COR-L47 (cell line): ENCODE measurements at places on chromosomes 13 and 19.

DNA sequence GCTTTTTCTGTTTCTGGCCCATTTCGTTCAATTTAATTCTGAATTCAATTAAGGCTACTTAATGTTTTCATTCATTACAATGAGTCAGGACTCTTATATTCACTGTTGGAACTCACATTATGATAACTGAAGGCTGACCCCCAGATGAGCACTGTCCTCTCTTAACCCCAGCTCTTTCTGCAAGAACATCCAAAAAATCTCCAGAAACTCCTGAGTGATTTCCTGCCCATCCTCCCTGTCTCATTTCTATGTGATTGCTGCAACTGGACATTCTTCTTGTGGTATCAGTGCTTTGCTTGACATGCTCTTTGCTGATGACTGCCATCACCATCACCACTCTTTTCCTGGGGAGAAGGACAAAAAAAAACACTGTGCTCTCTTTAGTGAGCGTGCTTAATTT is 240.3 kb downstream of the SPRY2 start:
- DNase-seq, result no peak

- no peak for DNase-seq
Measured at GRCh38 chr13:48040896-48041295, 3.4 kb downstream of the NUDT15 start.

- DNase-seq, result no peak
Measured at GRCh38 chr19:48659768-48660167, 13.0 kb downstream of the NTN5 start.

DNA sequence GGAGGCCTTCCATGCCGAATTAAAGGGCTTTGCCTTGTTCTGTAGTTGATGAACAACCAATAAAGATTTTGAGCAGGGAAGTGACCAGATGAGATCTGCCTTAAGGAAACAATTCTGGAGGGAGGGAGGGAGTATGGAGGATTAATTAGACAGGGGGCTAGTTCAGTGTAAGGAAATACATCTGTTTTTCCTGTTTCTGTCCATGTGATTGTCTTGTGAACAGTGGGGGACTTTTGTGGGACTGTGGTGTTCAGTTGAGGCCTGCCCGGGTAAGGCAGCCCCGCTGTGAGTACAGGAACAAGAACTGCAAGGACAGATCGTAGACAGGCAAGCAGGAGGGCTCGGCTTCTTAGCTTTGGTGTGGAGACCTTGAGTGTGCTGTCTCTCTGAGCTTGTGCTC is 59.0 kb downstream of the DGKH start:
- no peak for DNase-seq

DNA sequence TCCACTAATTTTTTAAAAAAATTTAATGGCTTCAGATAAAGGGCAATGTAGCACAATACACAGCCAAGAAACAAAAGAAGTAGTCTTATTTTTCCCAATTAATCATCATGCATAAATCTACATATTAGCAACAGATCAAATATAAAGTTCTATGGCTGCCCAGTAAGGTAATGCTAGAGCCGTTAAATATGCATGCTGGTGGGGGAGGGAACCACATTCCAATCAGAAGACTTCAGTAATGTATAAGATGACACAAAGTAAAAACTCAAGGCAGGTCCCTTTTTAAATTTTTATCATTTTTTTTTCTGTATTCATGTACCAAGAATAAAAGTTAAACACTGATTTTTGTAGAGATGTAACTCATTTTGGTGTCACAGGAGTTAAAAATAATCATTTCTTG is 62.0 kb downstream of the MPHOSPH8 start:
- no peak for DNase-seq

GRCh38 chr19:13016245-13016627 is 21.0 kb downstream of the NFIX start:
- no peak for DNase-seq

GRCh38 chr13:27774169-27774568 is 18.1 kb upstream of the GSX1 start:
- DNase-seq, result no peak

DNA sequence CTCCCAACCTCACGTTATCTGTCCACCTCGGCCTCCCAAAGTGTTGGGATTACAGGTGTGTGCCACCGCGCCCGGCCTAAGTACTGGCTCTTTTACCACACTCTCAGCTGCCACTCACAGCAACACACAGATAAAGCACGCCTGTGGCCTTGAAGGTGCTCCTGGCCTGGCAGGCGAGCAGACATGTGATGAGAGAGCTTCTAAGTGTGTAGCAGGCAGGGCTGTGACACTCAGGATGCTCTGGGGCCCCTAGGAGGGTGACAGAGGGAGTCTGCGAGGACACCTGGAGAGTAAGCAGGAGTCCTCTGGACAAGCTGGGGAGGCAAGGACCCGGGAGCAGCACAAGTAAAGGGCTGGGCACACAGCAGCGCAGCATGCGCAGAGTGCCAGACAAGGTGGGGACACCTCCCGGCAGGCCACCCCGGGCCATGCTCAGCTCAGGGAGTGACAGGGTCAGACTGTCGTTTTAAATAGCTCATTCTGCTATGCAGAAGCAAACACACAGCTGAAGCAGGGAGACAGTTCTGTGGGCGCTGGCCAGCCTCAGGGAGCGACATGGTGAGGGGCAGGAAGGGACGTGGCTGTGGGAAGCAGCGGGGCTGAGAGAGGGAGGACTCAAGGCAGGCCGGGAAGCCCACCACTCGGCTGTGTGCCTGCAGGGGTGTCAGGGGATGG is 26.5 kb downstream of the MED26 start:
- no peak for DNase-seq

DNA sequence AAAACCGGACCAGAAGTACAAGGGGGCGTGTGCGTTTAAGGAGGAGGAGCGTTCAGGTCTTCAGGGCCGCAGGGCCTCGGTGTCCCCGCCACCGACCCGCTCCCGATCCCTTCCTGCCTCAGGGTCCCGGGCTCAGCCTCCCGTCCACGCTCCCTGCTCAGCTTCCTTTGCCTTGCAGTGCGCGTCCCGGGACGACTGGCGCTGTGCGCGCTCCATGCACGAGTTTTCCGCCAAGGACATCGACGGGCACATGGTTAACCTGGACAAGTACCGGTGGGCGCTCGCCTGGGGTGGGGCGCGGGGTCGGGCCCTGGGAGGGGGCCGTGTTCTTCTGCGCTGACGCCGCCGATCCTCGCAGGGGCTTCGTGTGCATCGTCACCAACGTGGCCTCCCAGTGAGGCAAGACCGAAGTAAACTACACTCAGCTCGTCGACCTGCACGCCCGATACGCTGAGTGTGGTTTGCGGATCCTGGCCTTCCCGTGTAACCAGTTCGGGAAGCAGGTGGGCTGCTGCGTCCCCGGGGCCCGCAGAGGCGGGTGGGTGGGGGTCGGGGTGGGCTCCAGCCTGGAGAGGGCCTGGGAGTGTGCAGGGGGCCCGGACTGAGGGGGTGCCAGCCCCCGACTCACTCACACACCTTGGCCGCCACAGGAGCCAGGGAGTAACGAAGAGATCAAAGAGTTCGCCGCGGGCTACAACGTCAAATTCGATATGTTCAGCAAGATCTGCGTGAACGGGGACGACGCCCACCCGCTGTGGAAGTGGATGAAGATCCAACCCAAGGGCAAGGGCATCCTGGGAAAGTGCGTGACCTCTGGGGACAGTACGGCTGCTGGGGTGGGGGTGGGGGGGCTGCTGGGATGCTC is 1.4 kb downstream of the GPX4 start:
- no peak for DNase-seq

GRCh38 chr19:48918801-48919247 is 14.7 kb upstream of the DHDH start:
- DNase-seq, result peak; percentile 3

- no peak for DNase-seq
Measured at GRCh38 chr13:110259651-110260050, 47.3 kb downstream of the COL4A1 start.

DNA sequence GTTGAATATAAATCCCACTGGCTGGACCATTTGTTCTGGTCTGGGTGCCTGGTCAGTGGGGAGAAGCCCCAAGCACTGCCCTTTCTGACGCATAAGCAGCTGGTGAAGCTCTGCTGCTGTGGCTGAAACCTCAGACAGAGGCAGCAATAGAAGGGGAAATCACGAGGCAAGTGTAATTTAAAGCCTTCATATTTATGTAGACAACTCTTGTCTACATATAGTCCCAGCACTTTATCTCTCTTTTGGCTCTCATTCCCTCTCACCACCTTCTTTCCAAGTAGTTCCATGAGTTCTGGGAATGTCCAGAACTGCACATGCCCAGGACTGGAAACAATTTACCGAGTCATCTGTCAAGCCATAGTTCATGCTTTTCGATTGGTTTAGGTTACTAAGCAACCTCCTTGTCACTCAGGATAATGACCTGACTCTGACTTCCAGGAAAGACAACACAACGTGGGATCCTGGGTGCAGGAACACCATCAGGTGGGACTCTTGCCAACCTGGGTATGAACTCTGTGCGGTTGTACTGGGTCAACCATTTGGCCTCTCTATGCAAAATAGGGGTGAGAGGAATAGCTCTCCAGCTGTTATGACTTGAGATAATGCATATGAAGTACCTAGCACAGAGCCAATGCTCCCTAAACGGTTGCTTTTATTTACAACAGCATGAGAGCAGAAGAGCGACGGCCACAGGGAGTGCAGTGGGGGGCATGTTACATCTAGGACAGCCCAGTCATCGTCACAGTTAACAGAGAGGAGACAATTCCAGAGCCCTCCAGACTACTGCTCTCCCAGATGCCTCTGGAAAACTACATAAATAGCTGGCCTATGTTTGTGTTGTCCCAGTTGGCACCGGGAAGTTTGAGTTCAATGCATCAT is 321.9 kb downstream of the FOXO1 start:
- no peak for DNase-seq

- DNase-seq, result no peak
Measured at GRCh38 chr13:77331421-77331820, 4.5 kb upstream of the MYCBP2 start.

DNA sequence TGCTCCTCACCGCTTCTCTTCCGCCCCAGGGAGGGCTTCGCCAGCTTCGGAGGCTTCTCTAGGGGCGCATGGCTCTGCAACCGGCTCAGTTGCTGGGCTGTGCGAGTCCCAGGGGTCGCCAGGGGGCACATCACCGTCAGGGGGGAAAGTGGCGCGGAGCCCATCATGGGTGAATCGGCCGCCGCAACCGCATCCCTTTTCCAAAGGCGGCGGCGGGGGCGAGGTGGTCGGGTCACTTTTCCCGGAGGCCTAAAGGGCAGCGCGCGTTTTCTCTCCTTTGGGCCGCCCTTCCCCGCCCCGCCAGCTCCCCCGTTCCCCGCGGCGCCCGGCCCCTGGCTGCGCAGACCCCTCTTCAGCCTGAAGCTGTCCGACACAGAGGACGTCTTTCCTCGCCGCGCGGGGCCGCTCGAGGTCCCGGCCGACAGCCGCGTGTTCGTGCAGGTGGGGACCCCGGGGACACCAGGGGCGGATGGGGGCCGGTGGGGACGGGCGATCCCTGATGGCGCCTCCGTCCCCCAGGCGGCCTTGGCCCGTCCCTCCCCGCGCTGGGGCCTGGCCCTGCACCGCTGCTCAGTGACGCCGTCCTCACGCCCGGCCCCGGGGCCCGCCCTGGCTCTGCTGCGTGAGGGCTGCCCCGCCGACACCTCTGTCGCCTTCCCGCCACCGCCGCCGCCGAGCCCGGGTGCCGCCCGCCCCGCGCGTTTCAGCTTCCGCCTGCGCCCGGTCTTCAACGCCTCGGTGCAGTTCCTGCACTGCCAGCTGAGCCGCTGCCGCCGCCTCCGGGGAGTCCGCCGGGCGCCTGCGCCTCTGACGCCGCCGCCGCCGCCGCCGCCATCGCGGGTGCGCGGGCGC is 1.7 kb downstream of the TGFBR3L start:
- peak; percentile 35 for DNase-seq
